ENCODE measurements at places on chromosomes 12 and 14.

GRCh38 chr14:25011095-25011494 lies 38.9 kb downstream of the STXBP6 start:
- no peak for DNase-seq

- no peak for DNase-seq
Observed at GRCh38 chr14:73426877-73427276, 31.5 kb downstream of the NUMB start.

DNA sequence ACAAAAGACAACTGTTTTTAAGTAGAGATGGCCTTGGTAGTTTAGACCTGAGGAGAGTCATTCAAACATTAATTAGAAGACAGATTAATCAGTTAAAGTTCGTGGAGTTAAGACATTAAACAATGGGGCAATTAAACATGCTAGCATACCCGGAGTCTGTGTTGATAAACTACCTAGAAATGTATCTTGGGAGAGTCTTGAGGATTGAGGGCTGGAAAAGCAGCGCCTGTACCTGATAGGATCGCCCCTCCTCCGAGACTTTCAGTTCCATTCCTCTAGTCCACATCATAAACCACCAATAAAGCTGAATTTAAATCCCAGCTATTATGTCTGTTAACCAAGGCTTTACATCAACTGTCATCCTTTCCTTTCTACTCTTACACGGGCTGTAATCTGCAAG lies 1.0 kb upstream of the KRAS start:
- DNase-seq, result no peak

DNA sequence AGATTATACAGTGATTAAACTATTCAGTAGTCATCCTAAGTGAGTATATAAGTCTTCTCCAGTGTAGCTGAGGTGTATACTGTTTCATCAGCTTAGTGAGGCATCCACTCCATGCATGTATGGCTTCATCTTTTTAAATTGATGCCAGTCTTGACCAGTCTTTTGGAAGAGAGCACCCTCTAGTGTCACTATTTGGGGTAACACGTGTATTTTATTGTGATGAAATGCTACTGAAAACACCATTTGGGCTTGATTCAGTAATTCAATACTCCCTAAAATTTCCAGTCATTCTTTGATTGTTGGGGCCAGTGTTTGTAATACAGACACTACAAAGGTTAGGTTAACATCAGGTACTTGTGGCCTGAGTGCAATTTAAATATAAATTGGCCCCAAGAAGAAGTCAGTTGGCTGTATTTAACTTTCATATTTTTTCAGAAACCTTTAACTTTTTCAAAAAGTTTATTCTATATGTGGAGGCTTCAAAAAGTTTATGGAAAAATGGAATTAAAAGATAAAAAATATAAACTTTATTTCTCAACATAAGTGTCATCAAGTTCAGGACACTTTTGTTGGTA lies 35.3 kb downstream of the MIPOL1 start:
- peak; percentile 20 for DNase-seq

DNA sequence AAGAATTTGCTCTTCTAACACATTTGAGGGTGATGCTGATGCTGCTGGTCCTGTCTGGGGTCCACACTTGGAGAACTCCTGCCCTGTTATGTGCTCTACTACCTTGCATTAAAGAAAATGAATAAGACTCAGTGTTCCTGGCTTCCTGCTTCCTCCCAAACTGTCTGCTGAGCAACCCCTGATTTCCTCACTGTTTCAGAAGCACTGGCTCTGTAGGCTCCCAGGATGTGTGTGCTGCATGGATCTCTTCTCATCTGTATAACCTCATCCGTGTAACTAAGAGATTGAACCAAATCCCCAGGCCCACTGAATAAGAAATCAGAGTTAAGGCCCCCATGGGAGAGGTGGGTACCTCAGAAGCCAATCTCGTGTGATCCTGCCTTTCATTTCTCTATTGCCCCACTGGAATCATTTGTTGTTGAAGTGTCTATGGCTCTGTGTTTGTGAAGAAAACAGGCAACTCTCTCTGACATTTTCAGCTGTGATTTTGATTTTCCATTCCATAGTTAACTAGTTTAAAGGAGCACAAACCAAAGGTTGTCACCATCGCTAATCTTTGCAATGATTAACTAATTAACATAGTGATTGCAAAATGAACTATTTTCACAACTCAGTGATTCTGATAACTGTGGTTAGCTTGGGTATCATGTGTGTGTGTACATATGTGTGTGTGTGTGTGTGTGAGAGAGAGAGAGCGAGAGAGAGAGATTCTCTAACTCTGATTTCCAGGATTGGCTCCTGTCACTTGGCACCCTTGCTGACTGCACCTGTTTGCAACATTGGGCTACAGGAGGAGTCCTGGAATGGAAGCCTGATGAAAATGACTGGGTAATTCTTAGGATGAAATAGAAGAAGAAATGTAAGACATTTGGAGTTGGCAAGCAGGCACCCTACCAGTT lies 196.2 kb downstream of the SLC38A4 start:
- no peak for DNase-seq

GRCh38 chr12:123952037-123952436 lies 20.6 kb downstream of the CCDC92 start:
- no peak for DNase-seq

DNA sequence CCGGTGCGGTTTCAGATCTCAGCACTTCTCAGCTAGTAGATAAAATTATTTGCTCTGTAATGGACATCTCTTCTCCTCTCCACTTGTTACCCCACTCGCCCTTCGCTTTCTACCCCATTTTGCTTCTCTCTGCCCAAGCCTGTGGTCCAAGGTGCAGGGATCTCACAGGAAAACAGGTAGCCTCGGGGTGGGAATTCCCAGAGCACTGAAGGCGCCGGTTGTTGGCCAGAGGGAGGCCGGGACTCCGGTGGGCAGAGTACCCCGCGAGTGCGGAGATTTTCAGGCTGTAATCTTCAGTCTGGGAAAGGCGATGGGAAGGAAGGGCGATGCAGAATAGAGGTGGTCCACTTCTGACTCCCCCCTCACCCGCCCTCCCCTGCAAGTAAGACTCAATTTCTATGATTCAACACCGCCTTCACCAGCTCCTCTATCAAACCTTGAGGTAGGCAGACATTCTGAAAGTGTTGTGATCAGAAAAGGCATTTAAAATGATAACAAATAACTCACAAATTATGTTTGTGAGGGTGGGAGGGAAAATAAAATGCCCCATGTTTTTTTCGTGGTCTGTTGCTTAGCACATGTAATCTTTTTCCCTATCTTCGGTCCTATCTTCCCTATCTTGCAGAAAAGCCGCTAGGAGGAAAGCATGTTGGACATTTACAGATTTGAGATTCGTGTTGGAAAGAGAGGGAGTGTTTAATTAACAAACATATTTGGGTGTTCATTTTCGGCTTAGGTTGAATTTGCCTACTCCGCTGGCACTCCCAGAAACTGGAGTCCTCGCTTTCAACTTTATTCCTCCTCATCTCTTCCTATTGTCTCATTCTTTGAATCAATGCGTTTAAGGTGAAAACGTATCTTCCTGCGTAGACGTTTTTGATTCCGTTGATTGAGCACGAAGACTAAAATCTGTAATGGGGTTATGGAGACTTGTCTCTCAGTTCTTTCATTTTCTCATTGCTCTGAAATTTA lies 8.5 kb downstream of the FOXG1 start:
- DNase-seq, result no peak

GRCh38 chr12:55723516-55724225 lies 3.5 kb downstream of the RDH5 start:
- DNase-seq, result no peak

- no peak for DNase-seq
Observed at GRCh38 chr12:28217805-28218204, 27.5 kb downstream of the CCDC91 start.

DNA sequence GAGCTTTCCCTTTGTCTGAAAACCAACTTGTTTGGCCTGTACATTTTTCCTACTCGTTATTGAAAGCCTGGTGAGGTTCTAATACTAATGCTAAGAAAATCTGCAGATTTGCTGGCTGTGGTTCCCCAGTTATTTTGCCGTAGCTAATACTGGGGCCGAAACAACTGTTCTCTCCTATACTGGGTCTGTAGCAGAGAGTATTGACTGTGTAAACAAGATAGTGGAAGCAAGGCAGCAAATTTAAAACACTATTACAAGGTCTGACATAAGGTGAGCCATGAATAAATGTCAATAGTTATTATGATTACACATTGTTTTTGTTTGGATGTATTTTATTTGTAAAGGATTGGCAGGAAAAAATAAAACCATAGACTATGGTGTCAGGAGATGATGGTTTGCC lies 1244.0 kb downstream of the AACS start:
- DNase-seq, result no peak

DNA sequence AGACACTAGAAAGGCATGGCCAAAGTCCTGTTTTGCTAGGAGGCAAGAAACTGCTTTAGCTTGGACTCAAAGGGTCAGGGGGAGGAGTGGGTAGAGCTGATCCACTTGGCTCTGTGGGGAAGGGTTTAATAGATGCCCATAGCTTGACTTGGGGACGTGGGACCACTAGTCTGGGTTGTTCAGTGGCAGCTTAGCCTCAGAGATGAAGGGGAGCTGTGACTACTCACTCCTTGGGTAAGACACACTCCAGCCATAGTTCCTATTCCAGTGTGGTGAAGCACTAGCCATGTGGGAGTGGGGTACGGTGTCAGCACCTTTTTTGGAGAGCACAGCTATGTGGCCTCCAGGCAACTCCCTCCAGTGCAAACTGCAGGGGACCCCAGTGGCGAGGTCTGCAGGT lies 257.3 kb downstream of the TMEM121 start:
- DNase-seq, result no peak

DNA sequence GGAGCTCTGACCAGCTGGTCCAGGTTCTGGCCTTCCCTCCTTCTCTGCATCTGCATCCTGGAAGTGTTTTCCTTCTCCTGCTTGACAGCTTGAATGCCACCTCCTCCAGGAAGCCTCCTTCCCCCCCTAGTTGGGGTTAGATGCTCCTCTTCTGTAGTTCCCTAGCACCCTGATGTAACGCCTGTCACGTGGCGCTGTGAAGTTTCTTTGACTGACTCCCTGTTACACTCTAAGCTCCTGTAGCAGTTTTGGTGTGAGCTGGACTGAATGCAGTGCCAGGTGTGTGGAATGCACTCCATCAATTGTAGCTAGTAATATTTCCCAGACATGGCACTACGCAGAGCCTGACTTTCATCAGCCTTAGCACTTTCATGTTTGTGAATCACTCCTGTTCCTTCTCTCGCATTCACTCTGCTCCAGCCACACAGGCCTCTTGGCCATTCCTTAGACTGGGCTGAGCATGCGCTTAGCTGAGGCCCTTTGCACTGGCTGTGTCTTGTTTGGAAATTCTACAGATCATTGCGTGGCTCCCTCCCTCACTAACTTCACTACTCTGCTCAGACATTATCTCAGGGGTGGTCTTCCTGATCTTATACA lies 2.1 kb upstream of the FAIM2 start:
- no peak for DNase-seq

GRCh38 chr12:111100003-111100402 lies 179.6 kb upstream of the MYL2 start:
- DNase-seq, result no peak
